Heart left ventricle (tissue), 16 donors: ENCODE measurements at places on chromosomes 6 and 20. TPM values are rescaled to one million over a fixed set of nuclear protein-coding genes. Genes with fewer than 3 reads are reported as not detected.

- no peak for DNase-seq
These were observed 394.9 kb upstream of the RGS17 start for GRCh38 chr6:153525998-153526397.

DNA sequence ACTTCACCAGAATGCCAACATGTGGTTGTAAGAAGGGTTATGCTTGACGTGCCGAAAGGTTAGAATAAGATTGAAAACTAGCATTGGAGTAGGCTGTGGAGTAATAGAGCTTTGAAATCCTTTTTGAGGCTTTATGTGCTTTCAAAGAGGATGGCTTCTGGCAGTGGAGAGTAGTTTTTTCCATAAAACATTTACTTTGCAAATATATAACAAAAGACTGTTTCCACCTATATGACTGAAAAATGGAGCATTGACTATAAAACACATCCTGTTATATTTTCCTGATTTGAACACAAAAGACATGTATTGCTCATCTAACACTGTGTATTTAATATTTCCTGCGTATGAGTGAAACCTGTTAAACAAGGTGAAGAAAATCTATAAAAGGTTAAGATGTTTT is 38.8 kb downstream of the ZFAND3 start:
- no peak for DNase-seq

- DNase-seq = no peak
These were observed 56.3 kb upstream of the CD93 start for GRCh38 chr20:23142162-23143050.

- DNase-seq = no peak
These were observed 292.2 kb upstream of the RSPO3 start for GRCh38 chr6:126826166-126826714.

GRCh38 chr6:18362058-18362561 is 25.0 kb upstream of the RNF144B start:
- no peak for DNase-seq

- no peak for DNase-seq
These were observed 281.3 kb downstream of the BMP7 start for GRCh38 chr20:56985066-56985685.

GRCh38 chr20:5039255-5039657 is 37.9 kb upstream of the SLC23A2 start:
- no peak for DNase-seq

GRCh38 chr20:57881466-57882385 is 171.9 kb upstream of the PMEPA1 start:
- no peak for DNase-seq

- no peak for DNase-seq
These were observed 28.4 kb upstream of the GCLC start for GRCh38 chr6:53573299-53573698.

GRCh38 chr6:54747955-54748354 is 98.6 kb upstream of the FAM83B start:
- DNase-seq = no peak

- DNase-seq = no peak
These were observed 33.7 kb upstream of the ME1 start for GRCh38 chr6:83464381-83465140.

GRCh38 chr6:46293641-46294316 is 123.0 kb upstream of the ENPP5 start:
- no peak for DNase-seq

- no peak for DNase-seq
These were observed 251.9 kb downstream of the EPM2A start for GRCh38 chr6:145483191-145483996.

DNA sequence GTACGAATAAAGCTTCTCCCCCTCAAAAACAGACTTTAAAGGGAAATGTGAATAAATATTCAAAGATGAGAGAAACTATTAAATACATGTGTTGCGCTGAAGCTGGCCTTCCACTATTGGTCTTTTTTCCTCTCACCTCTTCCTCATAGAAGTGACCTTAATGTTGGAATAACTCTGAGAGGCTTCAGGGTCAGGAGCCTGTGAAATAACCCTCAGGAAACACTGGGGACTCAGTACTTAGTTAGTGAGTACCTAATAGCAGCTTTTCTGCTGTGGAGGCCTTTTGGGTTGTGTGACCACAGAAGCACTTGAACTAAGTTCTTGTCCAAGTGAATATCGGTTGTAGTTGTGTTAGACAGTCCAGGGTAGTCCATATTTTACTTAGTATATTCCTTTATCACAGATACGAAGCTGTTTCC is 799 bp upstream of the SHPRH start:
- DNase-seq = no peak

DNA sequence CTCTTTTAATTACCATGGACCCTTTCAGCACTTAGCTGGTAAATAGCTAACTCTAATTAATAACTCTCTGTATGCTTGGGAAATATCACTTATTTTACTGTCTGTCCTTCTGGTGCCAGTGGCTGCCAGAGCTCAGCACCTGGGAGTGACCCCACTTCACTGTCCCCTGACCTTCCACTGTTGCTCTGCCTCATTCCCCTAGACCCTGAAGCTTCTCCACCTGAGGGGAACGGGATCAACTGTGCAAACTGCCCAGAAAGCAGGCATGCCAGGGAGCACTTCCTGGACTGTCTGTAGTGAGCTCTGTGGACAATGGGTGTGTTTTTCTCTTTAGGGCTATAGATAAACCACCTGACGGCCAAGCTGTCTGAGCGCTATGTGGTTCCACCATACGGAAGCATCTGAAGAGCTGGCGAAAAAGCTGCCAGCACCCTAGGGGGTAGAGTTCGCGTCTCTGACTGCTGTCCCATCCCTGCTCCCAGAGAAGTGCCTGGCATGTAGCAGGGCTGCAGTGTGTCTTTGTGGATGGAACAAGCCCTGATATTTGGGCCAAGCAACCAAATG is 106.3 kb upstream of the FOXA2 start:
- DNase-seq = no peak

RNF217 gene
- 21.6 TPM for total RNA-seq

MEP1A gene
- not detected for total RNA-seq

NHLRC1 gene
- 0.98 TPM for total RNA-seq

NNAT gene
- total RNA-seq = 4.6 TPM

ABCF1 gene
- total RNA-seq = 37.2 TPM

GHRH gene
- not detected for total RNA-seq

COL9A3 gene
- 2.5 TPM for total RNA-seq
